ENCODE measurements at places on chromosomes 5 and 9.

DNA sequence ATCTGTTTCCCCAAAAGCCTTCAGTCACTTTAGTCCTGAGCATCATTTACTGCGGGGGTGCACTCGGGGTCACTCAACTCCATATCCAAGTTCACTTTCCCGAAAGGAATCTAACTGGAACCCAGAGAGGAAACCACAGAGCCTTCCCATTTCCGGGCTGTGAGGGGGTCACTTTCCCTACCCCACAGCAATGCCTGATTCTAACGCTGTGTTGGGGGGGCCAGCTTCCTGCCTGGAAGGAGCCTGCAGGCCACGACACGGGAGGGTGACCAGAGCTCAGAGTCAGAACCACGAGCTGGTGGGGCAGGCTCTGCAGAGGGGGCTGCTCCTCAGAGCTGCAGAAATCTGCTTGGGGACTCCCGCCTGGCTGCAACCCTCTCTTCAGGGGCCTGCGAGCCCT, 20.3 kb downstream of the BRD9 start:
- DNase-seq: no peak

DNA sequence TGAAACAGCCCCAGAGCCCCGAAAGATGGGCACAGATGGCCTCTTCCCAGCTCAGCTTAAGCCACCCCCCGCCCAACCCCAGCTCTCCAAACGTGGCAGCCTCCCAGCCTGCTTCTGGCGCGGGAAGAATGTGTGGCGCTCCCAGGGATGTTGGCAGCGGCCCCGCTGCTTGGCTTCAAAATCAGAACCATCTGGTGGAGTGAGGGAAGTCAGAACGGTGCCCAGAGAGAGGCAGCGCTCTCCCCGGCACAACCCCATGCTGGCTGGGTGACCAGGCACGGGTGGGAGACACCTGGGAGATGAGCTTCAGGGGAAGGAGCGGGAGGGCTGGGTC, 72.7 kb upstream of the ORM1 start:
- DNase-seq: no peak

GRCh38 chr5:136396886-136397285, 31.5 kb upstream of the TRPC7 start:
- DNase-seq: no peak

DNA sequence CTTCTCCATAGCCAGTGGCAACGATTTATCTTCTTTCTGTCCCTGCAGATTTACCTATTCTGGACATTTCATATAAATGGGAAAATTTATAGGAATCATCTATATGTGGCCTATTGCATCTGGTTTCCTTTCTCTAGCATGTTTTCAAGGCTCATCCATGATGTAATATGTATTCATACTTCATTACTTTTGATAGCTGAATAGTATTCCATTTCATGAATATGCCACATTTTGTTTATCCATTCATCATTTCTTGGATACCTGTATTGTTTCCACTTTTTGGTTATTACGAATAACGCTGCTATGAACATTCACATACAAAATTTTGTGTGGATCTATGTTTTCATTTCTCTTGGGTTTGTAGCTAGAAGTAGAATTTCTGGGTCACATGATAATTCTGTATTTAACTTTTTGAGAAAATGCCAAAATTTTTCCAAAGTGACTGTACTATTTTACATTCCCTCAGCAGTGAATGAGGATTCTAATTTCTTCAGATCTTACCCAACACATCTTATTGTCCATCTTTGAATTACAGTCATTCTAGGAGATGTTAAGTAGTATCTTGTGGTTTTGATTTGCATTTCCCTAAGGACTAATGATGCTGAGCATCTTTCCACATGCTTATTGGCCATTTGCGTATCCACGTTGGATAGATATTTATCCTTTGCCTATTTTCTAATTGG, 3.6 kb downstream of the IARS1 start:
- DNase-seq: no peak

GRCh38 chr5:72383726-72384125, 63.6 kb downstream of the PTCD2 start:
- DNase-seq: no peak

Measured in activated T-cell treated with anti-CD3 and anti-CD28 coated beads for 1 hour (primary cell).